ENCODE measurements at places on chromosomes 6 and 20. TPM values are rescaled to one million over a fixed set of nuclear protein-coding genes. Genes with fewer than 3 reads are reported as not detected.

DNA sequence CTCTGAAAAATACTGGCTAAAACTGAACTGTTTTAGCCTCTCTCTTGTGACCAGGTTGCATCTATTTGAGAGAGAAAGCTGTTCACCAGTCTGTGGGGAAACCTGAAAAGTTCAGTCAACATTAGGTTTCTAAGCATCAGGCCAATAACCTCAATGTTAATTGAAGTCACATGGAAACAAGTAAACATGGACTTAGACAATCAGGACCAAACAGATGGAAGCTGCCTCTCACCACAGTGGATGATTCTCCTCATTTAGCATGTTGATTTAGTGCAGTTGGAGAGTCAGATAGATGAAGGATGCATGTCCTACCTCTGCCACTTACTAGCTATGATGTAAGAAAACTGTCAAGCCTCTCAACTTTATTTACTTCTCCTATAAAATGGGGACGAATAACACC is 18.2 kb downstream of the SCGN start:
- DNase-seq = no peak

GRCh38 chr6:84762220-84763002 is 2.0 kb downstream of the TBX18 start:
- peak; percentile 68 for DNase-seq

GRCh38 chr6:77124604-77125003 is 338.7 kb downstream of the HTR1B start:
- no peak for DNase-seq

GRCh38 chr6:4466261-4466660 is 309.9 kb upstream of the CDYL start:
- DNase-seq = no peak

- DNase-seq = no peak
These were observed 71.4 kb downstream of the AFG1L start for GRCh38 chr6:108366236-108366635.

GRCh38 chr6:1860756-1861348 is 251.1 kb downstream of the FOXC1 start:
- no peak for DNase-seq

- DNase-seq = peak; percentile 68
These were observed 77.1 kb downstream of the NINL start for GRCh38 chr20:25508083-25508770.

DNA sequence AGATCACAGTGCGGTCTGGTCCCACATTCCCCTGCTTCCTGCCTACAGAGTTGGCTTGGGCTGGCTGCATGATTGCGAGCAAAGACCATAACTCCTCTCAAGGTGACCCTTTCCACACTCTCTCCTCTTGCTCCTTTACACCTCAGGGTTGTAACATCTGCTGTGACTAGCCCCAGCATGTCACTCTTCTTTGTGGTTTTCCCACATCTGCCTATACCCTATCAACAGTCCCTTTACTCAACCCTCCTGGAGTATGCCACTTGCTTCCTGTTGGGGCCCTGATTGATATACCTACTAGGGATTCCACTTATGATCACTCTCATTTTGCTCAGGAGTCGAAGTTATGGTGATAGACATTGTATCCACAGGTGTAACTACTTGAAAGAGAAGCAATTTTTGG is 58.9 kb upstream of the SGK1 start:
- DNase-seq = no peak

DNA sequence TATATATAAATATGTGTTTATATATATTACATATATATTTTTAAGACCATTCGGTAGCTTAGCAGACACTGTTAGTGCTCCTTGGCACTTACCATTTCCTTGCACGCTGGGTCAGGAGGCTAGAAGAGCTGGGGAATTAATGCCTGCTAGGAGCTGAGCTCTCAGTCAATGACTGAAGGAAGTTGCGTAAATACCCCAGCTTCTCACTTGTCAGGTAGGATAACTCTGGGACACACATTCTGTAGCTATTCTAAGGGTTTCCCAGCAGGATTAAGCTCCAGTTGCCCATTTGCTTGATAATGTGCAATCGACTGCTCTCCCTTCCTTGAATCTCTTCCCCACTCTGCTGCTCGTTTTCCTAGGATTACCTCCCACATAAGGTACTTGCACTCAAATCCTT is 15.7 kb upstream of the DNAAF9 start:
- no peak for DNase-seq

- no peak for DNase-seq
These were observed 413.4 kb upstream of the JARID2 start for GRCh38 chr6:14832427-14832826.

DNA sequence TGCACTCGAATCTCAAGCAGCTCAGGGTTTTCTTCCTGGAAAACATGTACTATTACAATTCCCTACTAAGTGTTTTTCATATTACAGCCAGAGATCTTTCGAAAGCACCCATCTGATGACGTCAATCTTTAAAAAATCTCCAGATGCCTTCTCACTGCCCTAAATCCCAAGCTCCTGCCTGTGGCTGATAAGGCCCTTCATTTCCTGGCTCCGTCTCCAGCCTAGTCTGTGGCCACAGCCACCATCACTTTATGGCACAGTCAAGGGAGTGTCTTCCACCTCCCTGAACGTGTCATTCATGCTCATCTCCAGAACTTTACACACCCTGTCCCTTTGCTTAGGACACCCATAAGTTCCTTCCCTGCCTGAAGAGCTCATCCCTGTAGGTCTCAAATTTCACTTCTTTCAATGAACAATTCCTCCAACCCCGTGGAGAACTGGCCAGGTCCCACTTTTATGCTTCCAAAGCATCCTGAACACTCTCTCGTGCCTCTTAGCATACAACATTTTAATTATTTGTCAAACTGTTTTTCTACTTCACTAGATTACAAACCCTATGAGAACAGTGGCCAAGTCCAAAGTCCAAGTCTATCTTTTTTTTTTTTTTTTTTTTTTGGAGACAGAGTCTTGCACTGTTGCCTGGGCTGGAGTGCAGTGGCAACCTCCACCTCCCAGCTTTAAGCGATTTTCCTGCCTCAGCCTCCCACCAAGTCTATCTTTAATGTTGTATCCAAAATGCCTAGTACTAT is 106.1 kb upstream of the AGPAT4 start:
- DNase-seq = no peak

The COX4I2 gene
- not detected for polyA plus RNA-seq

The SIRPB1 gene
- polyA plus RNA-seq = 0.56 TPM

The ATP9A gene
- polyA plus RNA-seq = 10.2 TPM

The GHRH gene
- polyA plus RNA-seq = not detected

The LST1 gene
- polyA plus RNA-seq = not detected

The BCAS1 gene
- polyA plus RNA-seq = 1.4 TPM

The RBM38 gene
- polyA plus RNA-seq = 13.0 TPM

Measured in A549 (cell line).